Esophagus mucosa (tissue), 1 donor: ENCODE measurements at places on chromosomes 6 and 20. TPM values are rescaled to one million over a fixed set of nuclear protein-coding genes. Genes with fewer than 3 reads are reported as not detected.

The ANKRD66 gene
- total RNA-seq: not detected

DNA sequence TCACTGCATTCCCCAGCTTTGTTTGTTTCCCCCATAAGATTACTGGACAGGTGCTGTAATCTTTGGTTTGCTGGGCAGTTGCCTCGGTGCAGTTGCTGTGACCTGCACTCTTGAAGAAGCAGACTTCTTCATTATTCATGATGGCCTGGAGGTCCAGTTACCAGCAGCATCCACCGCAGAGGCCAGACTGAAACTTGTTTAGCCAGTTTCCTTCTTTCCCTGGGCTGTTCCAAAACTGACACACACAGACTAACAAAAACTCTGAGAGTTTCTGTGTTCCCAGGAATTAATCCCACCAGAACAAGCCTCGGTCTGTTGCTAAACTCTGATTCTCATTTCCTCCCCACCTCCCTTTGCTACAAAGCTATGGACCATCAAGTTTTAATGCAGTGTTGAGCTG, 144.1 kb downstream of the QRSL1 start:
- peak; percentile 88 for ATAC-seq

DNA sequence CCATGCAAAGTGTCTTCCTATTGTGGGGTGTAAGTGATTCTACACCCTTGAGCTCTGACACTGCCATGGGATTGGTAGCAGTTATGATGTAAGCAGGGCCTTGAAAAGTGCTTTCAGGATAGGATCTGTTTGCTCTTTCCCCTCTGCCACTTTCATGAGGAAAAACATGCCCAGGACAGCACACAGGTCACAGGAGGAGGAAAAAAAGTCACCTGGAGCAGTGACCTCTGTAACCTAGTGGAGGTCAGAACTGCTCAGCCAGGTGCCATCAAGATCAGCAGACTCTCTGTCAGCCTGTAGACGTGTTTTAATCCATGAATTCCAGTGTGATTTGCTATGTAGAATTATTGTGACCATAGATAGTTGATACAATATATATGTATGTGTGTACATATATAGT, 92.7 kb upstream of the BMP2 start:
- no peak for ATAC-seq

- ATAC-seq: no peak
Measured at GRCh38 chr6:100065348-100065747, 71.3 kb upstream of the MCHR2 start.

- no peak for ATAC-seq
Measured at GRCh38 chr20:58553166-58553696, 38.0 kb upstream of the APCDD1L start.
